ENCODE measurements at places on chromosomes 13 and 19.

- no peak for ATAC-seq
These were observed 221.2 kb downstream of the ZNF536 start for GRCh38 chr19:30593356-30593755.

DNA sequence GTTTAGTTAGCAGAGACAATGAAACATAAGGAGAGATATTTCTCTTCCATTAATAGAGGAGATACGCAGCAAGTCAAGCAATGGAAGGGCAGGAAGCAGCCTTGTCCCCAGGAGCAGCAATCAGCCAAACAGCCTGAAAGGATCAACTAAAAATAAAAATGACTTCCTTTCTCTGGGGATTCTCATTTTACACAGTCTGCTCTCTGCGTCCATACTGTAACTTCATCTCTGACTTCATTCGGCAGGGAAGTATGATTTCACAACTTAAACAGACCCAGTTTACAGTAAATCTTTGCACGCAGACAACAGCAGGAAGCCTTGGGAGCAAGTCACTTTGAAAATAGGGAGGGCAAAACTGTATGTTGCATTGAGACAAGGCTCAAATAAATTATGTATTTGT is 826.7 kb downstream of the DIAPH3 start:
- ATAC-seq, result no peak

GRCh38 chr13:20288561-20288960 is 56.4 kb upstream of the GJB6 start:
- no peak for ATAC-seq

GRCh38 chr13:72514146-72514545 is 213.3 kb downstream of the MZT1 start:
- peak; percentile 33 for ATAC-seq

GRCh38 chr13:89029062-89029461 is 1357.9 kb downstream of the SLITRK5 start:
- no peak for ATAC-seq

DNA sequence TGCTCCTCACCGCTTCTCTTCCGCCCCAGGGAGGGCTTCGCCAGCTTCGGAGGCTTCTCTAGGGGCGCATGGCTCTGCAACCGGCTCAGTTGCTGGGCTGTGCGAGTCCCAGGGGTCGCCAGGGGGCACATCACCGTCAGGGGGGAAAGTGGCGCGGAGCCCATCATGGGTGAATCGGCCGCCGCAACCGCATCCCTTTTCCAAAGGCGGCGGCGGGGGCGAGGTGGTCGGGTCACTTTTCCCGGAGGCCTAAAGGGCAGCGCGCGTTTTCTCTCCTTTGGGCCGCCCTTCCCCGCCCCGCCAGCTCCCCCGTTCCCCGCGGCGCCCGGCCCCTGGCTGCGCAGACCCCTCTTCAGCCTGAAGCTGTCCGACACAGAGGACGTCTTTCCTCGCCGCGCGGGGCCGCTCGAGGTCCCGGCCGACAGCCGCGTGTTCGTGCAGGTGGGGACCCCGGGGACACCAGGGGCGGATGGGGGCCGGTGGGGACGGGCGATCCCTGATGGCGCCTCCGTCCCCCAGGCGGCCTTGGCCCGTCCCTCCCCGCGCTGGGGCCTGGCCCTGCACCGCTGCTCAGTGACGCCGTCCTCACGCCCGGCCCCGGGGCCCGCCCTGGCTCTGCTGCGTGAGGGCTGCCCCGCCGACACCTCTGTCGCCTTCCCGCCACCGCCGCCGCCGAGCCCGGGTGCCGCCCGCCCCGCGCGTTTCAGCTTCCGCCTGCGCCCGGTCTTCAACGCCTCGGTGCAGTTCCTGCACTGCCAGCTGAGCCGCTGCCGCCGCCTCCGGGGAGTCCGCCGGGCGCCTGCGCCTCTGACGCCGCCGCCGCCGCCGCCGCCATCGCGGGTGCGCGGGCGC is 1.7 kb downstream of the TGFBR3L start:
- ATAC-seq, result peak; percentile 0

DNA sequence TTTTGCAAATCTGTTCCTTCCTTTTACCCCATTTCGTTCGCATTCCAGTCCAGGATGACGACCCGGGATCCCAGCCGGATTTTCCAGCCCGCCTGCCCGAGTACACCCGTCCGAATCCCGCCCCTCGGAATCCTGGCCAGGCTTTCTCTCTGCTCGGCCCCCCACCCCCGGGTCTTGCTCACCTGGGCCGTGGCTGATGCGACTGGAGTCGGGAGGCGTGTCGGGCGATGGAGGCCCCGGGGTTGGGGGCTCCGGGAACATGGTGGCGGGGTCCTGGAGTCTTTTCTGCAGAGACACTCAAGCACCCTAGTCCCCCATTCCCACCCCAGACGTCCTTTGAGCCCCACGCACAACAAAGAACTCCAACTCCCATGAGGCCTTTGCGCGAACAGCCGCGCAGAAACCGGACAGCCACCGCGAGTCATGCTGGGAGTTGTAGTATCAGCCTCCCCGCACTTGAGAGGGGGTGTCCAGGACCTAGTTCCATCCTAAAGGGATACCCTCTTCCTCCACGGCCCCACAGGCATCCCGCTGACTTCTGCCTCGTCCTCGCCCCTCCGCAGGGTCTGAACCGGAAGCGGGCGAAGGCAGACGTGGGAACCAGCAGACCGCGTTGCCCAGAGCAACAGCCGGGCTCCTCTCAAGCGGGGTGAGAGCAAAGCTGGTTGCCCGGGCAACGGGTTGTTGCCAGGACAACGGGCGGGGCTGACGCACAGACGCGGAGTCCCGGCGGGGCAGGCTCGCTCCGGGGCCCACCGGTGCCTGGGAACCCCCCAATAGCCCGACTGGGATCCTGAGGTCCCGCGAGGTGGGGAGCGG is 1.1 kb downstream of the SYT5 start:
- ATAC-seq, result peak; percentile 85

GRCh38 chr19:10603084-10603872 is 16.2 kb upstream of the AP1M2 start:
- ATAC-seq, result peak; percentile 24

DNA sequence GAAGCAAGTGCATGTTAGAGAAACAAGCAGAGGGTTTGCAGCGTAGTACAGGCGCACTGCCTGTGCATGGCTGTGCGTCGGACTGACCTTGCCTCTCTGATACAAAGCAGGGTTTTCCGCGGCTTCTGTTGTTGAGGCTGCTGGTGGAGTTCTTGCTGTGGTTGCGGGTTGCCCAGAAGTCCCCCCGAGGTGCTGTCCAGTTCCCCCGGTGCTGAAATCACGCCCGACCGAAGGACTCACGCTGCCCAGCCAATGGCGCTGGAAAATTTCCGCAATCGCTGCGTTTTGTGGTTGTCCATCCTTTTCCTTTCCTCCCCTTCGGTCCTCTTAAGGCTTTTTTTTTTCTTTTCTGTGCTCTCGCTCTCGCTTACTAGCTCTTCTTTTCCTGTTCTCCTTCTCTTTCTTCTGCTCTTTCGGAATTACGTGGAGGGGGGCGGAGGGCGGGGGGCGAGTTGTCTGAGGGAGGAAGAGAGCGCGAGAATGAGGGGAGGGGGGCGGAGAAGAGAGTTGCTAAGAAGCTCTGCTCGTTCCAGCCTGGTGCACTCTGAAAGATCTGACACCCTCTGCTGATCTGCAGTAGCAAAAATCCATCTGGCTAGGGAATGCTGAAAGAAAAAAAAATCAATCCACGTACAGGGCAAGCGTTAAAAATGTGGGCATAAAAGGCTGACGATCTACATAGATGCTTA is at the start of gene SLITRK1:
Gene SLITRK1, minus strand, starts transcription at position 558 of the 689 bp plus-strand sequence. CDS start 967 bp downstream, outside the sequence.
- peak; percentile 77 for ATAC-seq

DNA sequence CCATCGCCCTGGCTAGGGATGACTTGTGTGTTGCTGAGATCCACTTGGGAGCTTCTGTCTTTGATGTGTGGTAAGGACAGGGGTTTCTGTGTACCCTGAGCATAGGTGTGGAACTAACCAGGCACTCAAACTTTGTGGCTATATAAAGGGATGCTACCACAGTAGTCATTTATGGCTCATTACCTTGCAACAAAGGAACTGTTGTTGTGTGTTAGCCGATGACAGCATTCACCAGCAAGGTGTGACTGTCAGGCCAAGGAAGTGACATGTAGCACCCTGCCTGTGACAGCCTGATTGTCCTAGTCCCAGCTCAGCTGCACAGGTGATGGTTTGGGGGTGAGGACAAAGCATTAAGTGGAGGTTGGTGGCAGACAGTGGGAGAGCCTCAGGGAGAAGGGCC is 73.6 kb downstream of the COG3 start:
- no peak for ATAC-seq

DNA sequence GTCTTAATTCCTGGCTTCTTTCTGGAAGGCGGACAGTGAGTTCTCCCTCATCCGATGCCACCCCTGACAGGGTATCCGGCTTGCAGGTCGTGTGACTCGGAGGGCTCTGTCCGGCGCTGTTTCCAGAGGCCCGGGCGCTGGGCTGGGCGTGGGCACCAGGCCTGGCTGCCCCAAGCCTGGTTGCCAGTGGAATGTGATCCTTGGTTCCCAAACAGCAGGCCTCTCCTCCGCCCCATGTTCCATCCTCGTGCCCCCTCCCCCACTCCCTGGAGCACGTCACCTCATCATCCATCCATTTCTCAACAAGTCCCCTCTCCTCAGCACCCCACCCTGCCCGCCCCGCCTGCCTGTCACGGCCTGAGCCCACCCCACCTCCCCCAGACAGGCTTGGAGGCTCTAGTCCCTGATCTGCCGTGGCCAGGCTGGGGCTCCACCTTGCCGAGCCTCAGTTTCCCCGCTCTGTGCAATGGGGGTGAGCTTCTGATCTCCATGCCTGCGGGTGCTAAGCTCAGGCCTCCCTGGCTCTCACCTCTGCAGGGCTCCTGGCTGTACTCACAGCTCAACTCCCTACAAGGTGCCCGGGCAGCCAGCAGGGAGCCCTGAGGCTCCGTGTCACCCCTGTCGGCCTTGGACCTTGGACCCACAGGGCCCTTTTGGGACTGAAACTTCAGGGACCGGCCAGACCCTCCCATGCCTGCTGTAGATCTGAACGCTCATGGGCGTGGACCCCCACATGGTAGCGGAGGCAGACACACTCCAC is 2.3 kb downstream of the TBXA2R start:
- ATAC-seq, result no peak

DNA sequence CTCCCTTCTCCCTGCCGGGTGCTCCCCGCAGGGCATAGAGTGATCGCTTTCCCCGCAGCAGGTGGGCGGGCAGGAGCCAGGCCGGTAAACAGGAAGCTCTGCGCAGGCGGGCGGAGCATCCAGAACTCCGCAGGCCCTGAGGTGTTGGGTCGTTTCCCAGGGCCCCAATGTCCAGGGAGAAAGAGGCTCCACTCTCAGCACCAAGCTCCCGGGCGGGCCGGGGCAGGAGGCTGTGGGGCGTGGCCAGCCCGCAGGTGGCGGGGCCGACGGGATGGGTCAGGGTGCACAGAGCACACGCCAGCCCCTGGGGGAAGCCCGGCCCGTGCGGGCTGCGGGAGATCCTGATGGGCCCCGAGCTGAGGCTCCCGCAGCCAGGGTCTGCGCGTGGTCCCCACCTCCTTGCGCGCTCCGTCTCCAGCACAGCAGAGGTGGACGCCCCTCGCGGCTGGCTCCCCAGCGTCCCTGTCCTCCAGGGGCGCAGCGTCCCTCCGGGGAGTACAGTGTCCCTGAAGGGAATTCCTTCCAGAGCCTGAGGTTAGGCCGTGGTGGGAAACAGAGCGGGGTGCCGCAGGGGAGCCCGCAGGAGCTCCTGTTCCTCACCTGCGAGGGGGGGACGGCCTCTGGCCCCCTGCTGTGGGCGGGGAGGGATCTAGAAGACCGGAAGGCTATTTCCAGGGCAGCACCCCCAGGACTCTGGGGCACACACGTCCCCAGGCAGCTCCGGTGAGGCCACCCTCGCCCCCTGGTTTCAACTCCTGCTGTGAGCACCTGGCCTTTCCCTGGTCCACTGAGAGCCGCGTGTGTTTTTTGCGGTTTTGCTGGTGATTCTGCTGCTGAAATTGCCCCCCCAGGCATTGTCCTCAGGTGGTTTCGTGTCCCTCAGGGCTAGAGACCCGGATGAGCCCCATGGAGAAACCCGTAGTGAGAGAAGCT is 12.2 kb downstream of the PIP5K1C start:
- no peak for ATAC-seq

- no peak for ATAC-seq
These were observed 7.9 kb downstream of the UPF1 start for GRCh38 chr19:18839465-18840287.

DNA sequence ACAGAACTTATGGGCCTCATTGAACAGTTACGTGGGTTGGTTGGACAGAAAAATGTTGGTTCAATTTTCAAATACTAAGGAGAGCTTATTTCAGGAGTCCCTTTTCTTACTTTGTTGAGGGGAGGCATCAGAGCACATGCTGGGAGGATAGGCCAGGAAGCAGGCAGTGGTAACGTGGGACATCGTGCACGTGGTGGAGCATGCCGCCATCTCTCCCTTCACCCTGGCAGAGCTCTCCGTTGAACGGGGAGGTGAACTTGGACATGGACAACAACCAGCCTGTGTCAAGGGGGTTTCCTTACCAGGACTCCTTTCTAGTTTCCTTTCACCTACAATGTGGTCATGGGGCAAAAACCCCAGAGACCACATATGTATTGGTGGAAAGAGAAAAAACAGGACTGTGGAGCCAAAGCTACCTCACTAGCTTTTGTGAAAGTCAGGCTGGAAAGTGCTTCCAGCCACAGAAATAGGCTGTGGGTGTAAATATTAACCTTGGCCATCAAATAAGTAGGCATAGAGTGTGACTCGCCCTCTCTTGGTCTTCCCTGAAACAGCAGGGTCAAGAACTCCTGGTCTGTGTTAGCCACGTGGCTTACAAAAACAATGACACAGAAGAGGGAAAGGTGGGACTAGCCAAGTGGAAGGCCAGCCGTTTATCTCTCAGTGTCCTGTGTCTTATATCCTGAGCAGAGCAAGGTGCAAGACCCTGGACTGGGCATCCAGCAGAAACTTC is 14.4 kb downstream of the MICOS13 start:
- peak; percentile 53 for ATAC-seq

- ATAC-seq, result no peak
These were observed 45.9 kb downstream of the SLC15A1 start for GRCh38 chr13:98706446-98707110.

DNA sequence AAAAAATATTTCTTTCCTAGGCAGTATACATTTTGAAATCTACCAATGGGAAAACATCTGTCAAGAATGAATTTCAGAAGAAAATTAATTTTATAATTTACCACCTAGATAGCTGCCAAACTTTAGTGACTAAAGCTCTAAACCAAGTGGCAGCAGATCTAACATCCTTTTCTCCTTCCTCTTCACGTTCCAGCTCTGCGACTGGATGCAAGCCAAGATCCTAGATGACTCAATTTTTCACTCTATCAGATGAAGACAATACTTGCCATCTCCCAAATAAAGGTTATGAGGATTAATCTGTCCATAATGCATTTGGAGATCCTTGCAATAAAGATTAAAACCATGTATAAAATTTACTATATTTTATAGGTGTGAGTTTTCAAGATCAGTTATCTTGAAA is 66.7 kb upstream of the MIR17HG start:
- ATAC-seq, result no peak

- no peak for ATAC-seq
These were observed 1109.1 kb upstream of the MIR17HG start for GRCh38 chr13:90238413-90238812.

GRCh38 chr13:95643571-95643935 is 953 bp downstream of the DZIP1 start:
- peak; percentile 45 for ATAC-seq

All from SK-N-SH treated with all-trans-retinoic acid at 6 μM for 48 hours (cell line).